Renal cortical epithelial cell (primary cell): ENCODE measurements at places on chromosomes 2 and 18. TPM values are rescaled to one million over a fixed set of nuclear protein-coding genes. Genes with fewer than 3 reads are reported as not detected.
A peak's percentile ranks its signal among the peaks of the same experiment; 100 is the strongest.

GRCh38 chr2:191150600-191151330, at the start of gene STAT4:
Gene STAT4 (minus strand): TSS chr2:191150994. CDS start chr2:191148203, 2,791 bp downstream.
- peak; percentile 43 for DNase-seq

DNA sequence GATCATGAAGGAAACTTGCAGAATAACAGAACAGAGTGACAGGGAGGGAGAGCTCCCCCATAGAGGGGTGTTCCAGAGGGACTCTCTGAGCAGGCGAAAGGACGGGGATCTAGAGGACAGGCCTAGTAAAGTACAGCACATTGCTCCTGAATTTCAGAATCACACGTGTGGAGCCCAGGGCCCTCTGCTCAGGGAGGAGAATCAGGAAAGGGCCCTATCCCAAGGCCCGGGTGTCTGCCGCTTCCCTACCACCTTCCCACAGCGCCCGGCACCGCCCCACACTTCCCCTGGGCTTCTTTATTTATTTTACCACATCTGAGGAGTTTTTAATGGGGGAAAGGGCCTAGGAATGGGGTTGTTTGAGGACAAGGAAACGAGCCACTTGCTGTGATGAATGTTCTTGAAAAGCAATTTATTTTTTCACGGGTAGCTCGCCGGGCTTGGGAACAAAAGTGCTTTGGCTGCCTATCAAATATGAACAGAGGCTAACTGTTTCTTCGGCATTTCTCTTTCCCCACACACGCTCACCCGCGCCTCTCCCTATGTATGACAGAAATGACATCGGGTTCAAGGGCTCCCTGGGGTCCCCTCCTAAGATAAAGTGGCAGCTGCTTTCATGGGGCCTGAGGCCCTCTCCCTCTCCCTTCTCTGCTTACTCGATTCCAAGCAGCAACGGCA, 79.3 kb upstream of the GLI2 start:
- DNase-seq: no peak

GRCh38 chr2:47644351-47644750, 138.6 kb upstream of the MSH6 start:
- no peak for DNase-seq

- DNase-seq: no peak
These were observed 21.6 kb upstream of the GPR55 start for GRCh38 chr2:230946429-230947234.

DNA sequence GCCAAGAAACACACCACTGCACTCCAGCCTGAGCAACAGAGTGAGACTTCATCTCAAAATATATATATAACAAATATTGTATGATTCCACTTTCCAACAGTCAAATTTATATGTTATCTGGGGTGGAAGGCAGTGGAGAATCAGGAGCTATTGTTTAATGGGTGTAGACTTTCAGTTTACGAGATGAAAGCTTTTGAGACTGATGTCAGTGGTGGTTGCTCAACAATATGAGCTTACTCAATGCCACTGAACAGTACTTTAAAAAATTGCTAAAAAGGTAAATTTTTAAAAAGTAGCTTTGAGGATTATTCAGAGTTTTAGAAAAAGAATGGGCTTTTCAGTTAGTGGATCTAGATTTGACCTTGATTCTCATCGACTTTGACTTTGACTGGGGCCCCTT, 105.9 kb upstream of the ST6GAL2 start:
- DNase-seq: no peak

DNA sequence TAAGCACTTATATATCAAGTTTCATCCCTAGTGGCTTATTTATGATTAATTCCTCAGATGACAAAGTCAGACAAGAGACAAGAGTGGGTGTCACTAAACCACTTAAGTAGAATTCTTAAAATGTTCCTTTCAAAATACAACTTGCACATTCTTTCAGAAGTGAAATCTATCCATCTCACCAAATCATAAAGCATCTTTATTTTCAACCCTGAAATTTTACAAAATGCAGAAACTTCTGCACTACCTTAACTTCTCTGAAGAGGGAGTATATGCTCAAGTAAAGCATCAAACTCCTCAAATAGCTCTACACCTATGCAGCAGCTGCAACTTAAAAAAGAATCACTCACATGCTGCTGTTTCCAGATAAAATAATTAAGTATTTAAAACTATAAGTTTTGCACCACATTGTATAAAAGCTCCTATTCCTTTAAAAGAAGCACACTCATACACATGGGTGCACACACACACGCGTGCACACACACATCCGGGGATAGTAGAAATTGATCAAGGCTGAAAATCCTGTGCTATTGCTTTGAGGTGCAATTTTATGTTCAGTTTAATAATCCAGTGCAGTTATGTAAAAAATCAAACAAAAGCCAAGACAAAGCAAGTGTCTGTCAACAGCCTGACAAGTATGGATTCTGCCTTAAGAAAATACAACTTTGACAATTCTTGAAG, 244.5 kb downstream of the TCF4 start:
- peak; percentile 47 for DNase-seq

DNA sequence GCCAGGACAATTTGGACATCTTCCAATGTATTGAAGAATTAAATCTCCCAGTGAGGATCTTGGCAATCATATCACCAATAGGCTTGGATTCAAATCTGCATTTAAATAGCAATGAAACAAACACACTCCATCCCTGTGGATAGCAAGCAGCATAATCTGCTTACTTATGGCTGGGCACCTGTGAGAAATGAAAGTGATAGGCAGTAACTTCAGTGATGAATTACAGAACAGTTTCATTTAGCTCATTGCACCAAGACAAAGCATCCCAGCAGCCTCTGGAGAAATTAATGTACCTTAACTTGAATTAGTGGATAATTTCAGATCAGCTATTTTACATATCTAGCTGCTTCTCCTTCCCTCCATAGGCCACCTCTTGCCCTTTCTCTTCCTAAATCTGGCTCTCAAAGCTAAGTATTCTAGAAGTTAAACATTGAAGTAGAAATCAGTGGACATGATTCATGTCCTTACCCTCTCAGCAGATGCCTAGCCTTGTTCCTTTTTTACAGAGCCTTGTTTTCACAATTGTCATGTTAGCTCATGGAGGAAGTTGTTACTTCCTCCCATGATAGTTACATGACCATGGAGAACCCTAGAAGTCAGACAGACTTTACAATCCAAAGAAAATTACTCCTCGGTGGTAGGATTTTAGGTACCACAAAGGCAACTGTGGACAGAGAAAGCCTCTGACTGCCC, 88.5 kb upstream of the TACR1 start:
- DNase-seq: no peak

DNA sequence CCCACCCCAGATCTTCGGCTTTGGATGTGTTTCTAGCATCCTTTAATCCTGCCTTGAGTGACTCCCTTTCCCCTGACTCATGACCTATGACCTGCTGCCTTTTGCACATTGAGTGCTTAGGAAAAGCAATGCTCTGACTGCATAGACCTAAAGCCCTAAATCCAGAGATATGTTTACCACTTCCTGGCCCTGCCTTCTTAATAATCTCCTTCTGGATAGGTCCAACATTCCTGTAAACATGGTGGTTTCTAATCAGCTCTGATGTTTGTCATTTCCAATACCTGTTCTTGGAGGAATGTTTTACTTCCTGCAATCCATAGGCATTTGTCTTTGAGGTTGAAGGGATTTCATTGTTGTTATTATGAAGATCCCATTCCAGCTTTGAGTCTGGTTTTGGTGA, 2.3 kb downstream of the SLC3A1 start:
- DNase-seq: peak; percentile 55

- DNase-seq: no peak
These were observed 33.7 kb upstream of the C18orf32 start for GRCh38 chr18:49520661-49521145.

- no peak for DNase-seq
These were observed 153.6 kb upstream of the TWIST2 start for GRCh38 chr2:238694136-238694755.

DNA sequence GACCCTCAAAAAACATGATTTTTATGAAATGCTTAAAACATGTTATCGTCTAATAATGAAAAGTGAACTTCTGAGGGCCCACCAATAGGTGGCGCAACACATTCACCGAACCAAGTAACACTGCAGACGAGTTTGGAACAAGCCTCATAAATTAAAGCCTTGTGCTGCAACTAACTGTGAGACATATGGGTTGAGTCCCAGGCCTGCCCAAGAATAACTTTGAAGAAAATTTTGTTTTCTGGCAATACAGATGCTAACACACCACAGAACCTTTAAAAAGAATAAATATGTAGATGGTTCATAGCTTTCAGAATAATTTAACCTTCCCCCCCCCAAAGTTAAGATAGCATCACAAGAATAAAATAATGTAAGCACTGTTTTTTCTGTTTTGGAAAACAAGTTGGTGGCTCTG, 285.9 kb downstream of the RNF144A start:
- DNase-seq: peak; percentile 55

DNA sequence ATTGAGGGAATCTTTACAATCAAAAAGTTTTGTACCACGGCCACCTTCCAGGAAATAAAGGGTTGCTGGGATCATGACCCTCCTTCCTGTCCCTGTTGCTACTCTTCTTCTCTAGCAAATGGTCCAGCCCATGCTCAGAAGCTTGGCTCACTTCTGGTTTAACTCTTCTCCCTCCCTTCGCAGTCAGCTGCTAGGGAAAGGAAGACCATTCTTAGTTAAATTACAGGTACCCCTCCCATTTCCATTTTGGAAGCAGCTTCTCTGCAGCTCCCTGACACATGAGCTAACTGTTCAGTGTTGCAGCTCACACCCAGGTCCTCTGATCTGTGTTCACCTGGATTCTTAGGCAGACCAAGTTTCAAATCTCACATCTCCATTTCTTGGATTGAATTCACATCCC, 100.3 kb downstream of the DOCK10 start:
- DNase-seq: no peak

GRCh38 chr2:127864877-127865276, 6.9 kb upstream of the POLR2D start:
- no peak for DNase-seq

GRCh38 chr18:48864876-48865275, 85.9 kb downstream of the SMAD7 start:
- no peak for DNase-seq

- DNase-seq: peak; percentile 83
These were observed at the start of gene SOS1 for GRCh38 chr2:39120771-39121522. Gene SOS1 (minus strand): TSS chr2:39121051. CDS start chr2:39120422, 629 bp downstream.

DNA sequence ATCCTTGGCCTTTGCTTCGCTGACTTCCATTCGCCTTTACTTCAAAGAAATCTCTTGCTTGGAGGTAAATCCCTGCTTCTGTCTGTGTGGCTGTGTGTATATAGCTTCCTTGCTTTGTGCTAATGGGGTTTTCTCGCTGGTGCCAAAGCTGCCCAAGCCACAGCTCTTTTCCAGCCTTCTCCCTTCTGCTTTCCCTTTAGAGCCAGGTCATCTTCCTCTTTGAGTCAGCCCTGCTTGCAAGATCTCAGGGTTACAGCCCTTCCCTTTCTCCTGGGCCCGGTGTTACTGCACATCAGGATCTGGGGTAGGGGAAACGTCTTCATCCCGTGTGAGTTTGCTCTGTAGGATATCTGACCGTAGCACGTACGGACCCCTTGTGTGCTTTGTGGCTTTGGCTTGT, 19.1 kb downstream of the EIF4E2 start:
- DNase-seq: no peak

DNA sequence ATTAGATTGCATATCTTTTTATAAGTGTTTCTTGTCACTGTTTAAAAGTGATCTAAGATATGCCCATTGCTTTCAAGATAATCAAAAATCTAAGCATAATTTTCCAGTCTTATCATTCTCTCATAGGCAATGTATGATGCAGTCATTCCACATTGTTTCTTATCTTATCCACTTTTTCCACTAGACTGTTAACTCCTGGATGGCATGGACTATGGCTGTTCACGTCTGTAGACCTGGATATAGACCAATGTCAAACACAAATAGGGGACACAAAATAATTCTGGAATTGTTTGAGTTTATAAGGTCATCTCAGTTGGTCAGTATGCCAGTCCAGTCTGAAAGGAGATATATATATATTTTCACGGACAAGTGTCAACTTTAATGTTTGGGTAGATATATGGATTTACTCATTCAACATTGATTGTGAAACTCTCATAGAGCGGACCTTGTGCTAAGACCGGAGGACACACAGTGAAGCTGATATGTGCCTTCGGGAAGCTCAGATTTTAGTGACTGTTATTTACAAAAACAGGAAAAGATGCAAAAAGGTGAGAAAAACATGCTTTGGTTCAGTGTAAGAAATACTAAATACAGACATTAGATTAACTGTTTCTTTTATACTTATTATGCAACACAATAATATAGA, 689.4 kb upstream of the SLC8A1 start:
- no peak for DNase-seq

- DNase-seq: no peak
These were observed 10.5 kb downstream of the TMEM198 start for GRCh38 chr2:219554350-219554749.

GRCh38 chr2:7709907-7710306, 792.7 kb downstream of the RNF144A start:
- DNase-seq: no peak

DNA sequence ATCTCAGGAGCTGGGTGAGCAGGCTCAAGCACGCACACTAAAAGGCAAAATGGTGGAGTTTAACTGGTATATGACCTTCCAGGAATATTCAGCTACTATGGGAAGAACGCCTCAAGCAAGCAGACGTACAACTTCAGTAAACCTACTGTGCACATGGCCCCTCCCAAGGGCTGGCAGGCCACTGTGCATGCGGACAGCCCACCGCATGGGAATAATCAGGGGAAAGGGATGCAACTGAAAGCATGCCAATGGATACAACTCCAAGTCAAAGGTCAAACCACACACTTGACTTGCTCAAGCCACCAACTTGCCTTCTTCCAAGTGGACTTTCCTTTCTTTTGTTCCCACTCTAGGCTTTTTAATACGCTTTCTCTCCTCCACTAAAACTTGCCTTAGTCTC, 121.6 kb upstream of the SNTG2 start:
- no peak for DNase-seq

DNA sequence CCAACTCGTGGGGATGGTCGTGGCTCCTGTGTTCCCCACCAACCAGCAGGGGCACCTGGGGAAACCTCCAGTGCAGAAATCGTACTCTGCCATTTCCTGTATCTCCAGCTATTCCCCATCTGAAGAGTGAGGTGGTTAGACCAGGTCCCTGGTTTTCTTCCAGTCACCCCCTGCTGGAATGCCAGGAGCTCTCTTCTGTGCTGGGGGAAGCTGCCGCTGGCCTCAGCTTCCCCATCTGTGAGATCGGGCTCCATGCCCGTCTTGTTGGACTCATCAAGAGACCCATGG, 119.7 kb downstream of the INHBB start:
- DNase-seq: no peak

TGOLN2 gene
- total RNA-seq: 79.7 and 208 TPM in 2 replicates

HTR2B gene
- total RNA-seq: 0.05 TPM in 1 of 2 replicates, not detected in the other

PLCL1 gene
- total RNA-seq: under 0.01 and 1.2 TPM in 2 replicates

CPO gene
- 1.1 TPM in 1 of 2 replicates, not detected in the other for total RNA-seq

FER1L5 gene
- total RNA-seq: under 0.01 and 1.5 TPM in 2 replicates

ASXL3 gene
- total RNA-seq: 0.05 and 0.87 TPM in 2 replicates

PARD6G gene
- 1.2 and 1.5 TPM in 2 replicates for total RNA-seq
